ENCODE measurements at places on chromosomes 2 and 18. TPM values are rescaled to one million over a fixed set of nuclear protein-coding genes. Genes with fewer than 3 reads are reported as not detected.

The LCT gene
- total RNA-seq, result not detected

The ASTL gene
- not detected for total RNA-seq

The ELOA2 gene
- not detected for total RNA-seq

The HOXD4 gene
- total RNA-seq, result 0.31 TPM

GRCh38 chr2:163044114-163044513 lies 205.5 kb upstream of the KCNH7 start:
- H3K36me3 ChIP-seq, result no peaks in the 10 kb centered on the region
- DNase-seq, result no peak
- H3K27ac ChIP-seq, result no peak overlapping the region
- no peaks in the 10 kb centered on the region for H3K27me3 ChIP-seq

GRCh38 chr2:202035941-202036372 lies 2.3 kb downstream of the FZD7 start:
- DNase-seq, result no peak
- H3K27me3 ChIP-seq, result peaks cover 46% of the 10 kb centered on the region
- no peaks in the 10 kb centered on the region for H3K36me3 ChIP-seq
- H3K4me1 ChIP-seq, result peaks cover 31% of the 10 kb centered on the region
- H3K27ac ChIP-seq, result no peak overlapping the region

DNA sequence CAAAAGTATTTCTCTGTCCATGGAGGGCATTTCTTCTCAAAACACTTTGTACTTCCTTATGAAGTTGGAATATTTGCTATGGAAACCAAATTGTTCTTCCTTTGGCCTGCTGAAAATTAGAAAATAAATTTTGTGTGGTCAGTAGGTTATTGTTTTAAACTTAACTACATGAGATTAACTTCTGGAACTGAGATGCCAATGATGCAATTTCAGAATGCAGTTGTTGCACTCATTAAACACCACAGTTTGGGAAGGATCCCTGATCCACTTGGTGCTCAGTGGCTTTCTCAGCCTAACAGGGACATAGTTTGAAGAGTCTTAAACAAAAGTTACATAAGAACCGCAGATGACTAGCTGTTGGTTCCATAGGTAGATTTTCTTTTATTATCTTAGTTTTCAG lies 23.3 kb upstream of the IL1R1 start:
- DNase-seq, result no peak
- H3K4me3 ChIP-seq, result no peak overlapping the region
- peaks cover 34% of the 10 kb centered on the region for H3K4me1 ChIP-seq
- no peak overlapping the region for H3K27ac ChIP-seq

- no peak overlapping the region for H3K4me3 ChIP-seq
- no peaks in the 10 kb centered on the region for H3K27me3 ChIP-seq
- H3K27ac ChIP-seq, result no peak overlapping the region
- peaks cover 14% of the 10 kb centered on the region for H3K36me3 ChIP-seq
- DNase-seq, result no peak
- H3K4me1 ChIP-seq, result peaks cover 44% of the 10 kb centered on the region
Observed at GRCh38 chr18:23565916-23566547, 20.3 kb downstream of the NPC1 start.

Data from HepG2 (cell line).